ENCODE measurements at places on chromosomes 7 and 10.

- DNase-seq = no peak
These were observed 229.7 kb upstream of the ZNF32 start for GRCh38 chr10:43878386-43878785.

DNA sequence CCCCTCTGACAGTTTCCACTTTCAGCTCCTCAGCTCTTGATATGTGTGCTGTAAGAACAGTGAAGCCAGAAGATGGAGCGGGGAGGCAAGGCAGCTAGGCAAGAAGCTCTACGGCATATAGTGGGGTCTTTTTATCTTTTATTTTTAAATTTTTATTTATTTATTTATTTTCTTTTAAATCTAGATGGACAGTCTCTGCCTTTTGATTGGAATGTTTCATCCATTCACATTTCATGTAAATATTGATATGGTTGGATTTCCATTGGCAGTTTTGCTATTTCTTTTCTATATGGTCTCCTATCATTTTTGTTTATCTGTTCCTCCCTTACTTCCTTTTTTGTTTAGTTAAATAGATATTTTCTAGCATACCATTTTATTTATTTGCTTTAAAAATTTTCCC, 183.7 kb downstream of the TMEM178B start:
- DNase-seq = no peak

DNA sequence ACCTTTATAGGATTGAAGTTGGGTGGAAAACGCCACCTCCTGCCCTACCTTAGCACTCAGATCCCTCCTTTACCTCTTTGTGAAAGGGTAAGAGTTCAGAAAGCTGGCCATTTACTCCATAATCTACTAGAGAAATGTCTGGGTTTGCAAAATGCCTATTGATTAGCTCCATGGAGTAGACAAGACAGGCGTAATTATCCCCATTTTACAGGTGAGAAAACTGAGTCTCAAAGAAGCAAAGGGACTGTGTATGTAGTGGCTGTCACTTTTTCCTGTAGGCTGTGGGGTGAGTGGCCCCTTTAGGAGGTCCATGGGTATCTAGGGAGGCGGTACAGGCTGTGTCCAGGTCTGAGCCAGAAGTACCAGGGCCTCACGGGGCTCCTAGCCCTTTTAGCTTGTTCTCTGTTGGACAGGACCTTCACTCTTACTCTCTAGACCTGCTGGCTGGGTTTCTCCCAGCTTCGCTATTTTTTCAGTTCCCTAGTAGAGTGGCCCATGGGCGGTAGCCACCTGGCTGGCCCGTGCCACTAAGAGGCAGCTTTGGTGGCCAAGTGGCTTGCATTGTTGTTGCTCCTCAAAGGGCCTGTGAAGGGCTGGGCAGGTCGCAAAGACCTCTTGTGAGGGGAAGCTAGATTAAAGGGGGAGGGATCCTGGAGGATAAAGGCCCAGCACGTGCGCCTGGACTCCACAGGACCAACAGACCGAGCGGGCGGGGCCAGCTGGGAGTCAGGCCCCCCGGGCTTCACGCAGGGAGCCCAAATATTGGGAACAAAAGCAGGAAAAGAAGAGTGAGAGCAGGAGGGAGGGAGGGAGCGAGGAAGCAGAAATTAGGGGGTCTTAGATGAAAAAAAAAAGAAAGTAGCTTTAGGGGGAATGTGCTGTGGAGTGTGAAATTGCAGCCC, 4.7 kb upstream of the PAX2 start:
- DNase-seq = no peak

GRCh38 chr7:17292843-17293242, 5.6 kb upstream of the AHR start:
- no peak for DNase-seq

- peak; percentile 25 for DNase-seq
These were observed 10.8 kb upstream of the MNX1 start for GRCh38 chr7:157021071-157021870.

GRCh38 chr7:82723411-82723810, 279.8 kb upstream of the CACNA2D1 start:
- no peak for DNase-seq

GRCh38 chr7:127393368-127394058, 1.0 kb upstream of the ZNF800 start:
- DNase-seq = no peak

DNA sequence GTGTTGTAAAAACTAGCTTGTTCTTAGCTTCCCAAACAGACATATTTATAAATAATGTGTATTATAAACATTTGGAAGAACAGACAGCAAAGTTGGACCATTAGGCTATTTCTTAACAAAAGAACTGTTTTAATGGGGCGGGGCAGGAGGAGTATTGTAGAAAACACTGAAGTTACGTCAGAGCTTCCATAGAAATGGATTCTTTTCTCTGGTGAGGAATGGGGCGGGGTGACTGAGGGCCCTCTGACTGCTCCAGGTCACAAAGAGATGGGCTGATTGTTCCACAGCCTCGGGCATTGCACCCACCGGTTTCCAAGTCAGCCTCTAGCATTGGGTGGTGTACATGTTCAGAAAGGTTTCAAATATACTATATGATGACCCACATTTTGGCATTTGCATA, 36.8 kb upstream of the ADAM12 start:
- no peak for DNase-seq

DNA sequence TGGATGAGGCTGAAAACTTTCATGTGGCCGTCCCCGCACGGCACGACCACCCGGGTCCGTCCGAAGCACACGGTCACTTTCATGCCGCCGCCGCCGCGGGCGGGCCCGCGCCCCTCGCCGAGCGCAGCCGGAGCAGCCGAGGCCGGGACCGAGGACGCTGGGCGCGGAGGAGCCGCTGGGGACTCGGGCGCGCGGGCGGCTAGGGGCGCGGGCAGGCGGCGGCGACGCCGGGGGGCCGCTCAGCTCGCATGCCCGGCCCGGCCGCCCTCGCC, 247 bp downstream of the PARD3 start:
- DNase-seq = no peak

GRCh38 chr7:77293046-77293445, 93.4 kb upstream of the FGL2 start:
- no peak for DNase-seq

DNA sequence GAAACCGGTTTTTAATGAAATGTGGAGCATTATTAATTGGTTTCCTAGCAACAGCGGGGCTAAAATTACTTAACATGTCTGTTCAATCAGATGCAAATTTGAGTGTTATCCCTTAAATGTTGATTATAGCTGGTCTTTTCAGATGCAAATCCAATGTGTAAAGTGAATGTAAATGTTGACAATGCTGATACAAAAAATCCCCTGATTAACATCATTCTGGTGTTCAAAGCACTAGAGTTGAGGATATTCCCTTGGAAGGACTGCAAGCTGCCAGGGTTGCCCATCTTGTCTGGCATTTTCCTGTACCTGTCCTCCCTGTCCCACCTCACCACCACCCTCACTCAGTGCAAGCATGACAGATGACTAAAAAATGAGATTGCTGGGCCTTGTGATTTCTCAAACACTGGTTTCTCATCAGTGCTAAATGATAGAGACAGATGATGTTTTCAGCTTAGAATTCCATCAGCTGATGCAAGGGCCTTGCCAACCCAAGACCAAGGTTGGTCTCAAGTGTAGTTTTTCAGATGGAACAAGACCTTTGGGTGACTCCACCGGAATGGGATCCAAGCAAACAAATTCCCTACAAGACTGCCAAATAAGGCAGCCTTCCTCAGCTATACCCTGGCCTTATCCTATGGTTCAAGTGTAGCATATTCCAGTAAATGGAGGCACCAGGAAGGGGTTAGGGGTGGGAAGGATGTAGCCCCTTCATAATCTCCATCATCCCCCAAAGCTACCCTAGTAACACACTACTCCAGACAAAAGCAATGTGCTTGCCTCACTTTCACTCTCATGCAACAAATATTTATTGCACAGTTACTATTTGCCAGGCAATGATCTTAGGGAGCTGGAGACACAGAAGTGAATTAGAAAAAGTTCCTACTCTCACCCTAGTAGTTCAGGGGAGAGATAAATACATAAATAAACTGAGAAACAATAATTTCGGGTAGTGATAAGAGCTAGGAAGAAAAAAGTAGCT, 54.9 kb downstream of the JAZF1 start:
- DNase-seq = no peak

DNA sequence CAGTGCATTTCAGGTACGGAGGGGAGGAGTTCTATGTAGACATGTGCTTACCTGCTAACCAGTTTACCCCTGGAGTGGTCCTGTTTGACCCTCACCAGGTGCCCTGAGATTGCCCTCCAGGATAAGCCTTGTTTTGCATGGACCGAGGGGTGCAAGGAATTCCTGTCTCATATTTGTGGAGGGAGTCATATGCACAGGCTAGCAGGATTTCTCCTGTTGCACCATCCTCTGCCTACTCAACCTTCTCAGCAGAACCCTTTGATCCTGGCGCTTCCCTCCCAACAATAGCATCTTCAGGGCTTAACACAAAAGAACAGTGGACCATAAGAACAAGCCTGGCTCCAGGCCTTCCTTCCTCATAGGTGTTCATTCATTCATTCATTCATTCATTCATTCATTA, 7.2 kb downstream of the TRPV6 start:
- DNase-seq = no peak

GRCh38 chr10:117311261-117311660, 64.0 kb downstream of the PDZD8 start:
- DNase-seq = no peak

GRCh38 chr10:34835908-34836508, 20.9 kb upstream of the PARD3 start:
- no peak for DNase-seq

- DNase-seq = no peak
These were observed 29.3 kb upstream of the ETV1 start for GRCh38 chr7:14018751-14019150.

GRCh38 chr10:119020627-119020946, 8.9 kb upstream of the NANOS1 start:
- no peak for DNase-seq

DNA sequence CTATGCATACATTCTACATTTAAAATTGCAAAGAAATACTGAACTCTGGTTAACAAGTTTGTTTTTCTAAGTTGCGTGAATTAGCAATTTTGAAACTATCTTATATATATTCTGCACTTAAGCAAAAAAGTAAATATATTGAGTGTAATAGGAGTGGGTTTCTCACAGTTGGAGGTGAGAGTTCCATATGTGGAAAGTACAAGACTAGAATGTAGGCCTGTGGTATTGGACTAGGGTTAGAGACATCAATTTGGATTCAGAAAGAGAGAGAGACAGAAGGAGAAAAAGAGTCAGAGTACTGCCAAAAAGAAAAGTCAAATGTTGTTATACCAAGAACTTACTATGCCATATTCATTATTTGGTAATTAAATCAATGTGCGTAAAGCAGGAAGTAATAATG, 47.3 kb upstream of the ITGB8 start:
- DNase-seq = no peak

GRCh38 chr7:152759949-152760853, 649 bp downstream of the ACTR3B start:
- DNase-seq = peak; percentile 34

GRCh38 chr7:100061518-100062193, 12.1 kb downstream of the ZSCAN21 start:
- no peak for DNase-seq
